ENCODE measurements at places on chromosomes 1 and 21. TPM values are rescaled to one million over a fixed set of nuclear protein-coding genes. Genes with fewer than 3 reads are reported as not detected.

Gene HPDL
- total RNA-seq, result not detected

Gene HEYL
- total RNA-seq, result 19.8 TPM

- no peak for DNase-seq
Observed at GRCh38 chr1:184270556-184270955, 116.3 kb upstream of the C1orf21 start.

DNA sequence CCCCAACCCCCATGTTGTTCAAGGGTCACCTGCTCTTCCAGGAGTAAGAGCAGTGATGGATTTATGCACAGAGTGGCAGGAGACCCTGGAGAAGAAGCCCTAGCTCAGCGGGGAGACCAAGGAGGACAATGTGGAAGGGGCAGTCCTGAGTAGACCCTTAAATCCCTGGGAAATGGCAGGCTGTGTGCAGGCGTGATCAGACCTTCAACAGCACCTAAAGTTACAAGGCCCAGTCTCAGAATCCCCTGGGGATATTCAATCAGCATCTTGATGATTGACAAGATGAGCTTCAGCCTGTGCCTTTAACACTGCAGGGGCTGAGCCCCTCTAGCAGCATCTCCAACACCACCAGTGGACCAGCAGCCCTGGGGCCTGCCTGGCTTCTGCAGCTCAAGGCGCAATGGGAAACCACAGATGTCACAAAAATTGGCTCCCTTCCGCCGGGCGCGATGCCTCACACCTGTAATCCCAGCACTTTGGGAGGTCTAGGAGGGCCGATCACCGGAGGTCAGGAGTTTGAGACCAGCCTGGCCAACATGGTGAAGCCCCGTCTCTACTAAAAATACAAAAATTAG lies 60.4 kb downstream of the IRF2BP2 start:
- DNase-seq, result no peak

- DNase-seq, result no peak
Observed at GRCh38 chr1:20873311-20873710, 86.2 kb upstream of the HP1BP3 start.

GRCh38 chr1:112697781-112698201 lies 9.1 kb downstream of the RHOC start:
- no peak for DNase-seq

GRCh38 chr1:2533365-2533764 lies 3.3 kb upstream of the HES5 start:
- no peak for DNase-seq

DNA sequence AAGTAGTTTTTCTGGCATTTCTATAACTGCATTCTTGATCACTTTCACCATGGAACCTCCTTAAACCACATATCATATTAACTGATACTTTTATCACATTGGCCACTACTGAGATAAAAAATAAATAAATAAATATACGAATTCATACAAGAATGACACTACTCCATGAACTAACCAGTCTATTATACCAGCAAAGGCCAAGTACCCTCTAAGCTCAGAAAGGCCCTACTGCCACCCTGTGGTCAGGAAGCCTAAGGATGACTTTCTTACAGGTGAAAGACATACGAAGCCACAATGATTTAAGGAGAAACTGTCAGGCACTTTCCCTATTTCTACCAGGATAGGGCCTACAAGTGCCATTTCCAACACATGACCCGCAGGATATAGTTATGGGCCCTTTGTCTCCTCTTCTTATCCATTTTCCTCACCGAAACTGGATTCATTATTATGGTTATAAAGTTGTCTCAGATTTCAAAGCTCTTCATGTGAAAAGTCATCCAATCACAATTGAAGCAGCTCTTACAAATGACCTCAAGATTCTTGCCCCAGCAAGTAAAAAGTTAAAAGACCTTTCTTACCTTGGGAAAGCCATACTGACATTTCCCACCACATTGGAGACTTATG lies 23.9 kb downstream of the DNAJC8 start:
- DNase-seq, result no peak

DNA sequence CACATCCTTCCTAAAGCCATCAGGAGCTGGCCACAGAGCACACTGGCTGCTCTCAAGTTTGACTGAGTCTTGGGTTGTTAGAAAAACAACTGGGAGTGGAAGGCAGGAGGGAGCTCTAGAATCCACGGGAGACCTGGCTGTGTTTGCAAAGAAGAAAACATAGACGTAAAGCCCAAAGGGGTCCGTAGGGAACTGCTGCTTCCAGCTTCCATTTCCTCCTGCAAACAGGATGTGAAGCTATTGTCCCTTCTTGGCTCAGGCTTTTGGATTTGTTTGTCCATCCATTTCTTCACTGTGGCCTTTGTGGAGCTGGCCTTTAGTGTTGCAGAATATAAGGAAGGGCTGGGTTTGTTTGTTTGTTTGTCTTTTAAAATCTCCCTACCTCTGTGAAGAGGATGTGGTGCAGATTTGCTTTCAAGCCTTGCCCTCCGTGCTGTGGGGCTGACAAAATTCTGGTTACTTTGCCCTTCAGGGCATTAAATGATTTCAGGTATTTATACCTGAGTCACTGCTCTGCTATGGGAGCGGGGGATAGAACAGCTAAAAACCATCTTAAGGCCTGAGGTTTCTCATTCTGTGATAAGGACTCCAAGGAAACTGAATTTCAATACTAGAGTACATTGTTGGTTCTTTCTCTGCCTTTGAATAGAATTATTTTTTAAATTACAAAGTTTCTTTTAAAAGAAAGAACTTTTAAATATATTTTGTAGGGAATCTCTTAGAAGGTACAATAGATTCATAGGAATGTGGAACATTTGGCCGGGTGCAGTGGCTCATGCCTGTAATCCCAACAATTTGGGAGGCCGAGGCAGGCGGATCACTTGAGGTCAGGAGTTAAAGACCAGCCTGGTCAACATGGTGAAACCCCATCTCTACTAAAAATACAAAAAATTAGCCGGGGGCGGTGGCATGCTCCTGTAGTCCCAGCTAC lies 74.3 kb downstream of the MPZL1 start:
- DNase-seq, result no peak
